BJ (cell line): ENCODE measurements at places on chromosomes 13 and 19. TPM values are rescaled to one million over a fixed set of nuclear protein-coding genes. Genes with fewer than 3 reads are reported as not detected.

DNA sequence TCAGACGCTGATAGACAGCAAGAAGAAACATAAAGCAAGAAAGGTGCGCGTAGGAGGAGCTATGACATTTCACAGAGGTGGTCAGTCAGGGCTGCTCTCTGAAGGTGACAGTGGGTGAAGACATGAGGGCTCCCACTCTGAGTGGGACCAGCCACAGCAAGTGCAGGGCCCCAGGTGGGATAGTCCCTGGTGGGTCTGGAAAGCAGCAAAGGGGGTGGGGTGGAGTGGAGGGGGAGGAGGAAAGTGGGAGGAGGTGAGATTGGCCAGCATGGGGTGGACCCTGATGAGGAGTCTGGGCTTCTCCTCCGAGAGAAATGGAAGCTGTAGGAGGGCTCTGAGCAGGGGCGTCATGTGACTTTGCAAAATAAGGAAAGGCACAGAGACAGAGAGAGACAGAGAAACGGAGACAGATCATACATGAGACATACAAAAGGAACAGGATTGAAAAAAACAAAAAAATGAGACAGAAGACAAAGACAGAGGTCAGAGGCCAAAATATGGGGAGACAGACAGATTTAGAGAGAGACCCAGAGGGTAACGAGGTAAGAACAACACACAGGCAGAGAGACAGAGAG lies 2.7 kb downstream of the MAP4K1 start:
- DNase-seq = no peak

- DNase-seq = no peak
Measured at GRCh38 chr19:49906879-49907564, 10.3 kb upstream of the IL4I1 start.

DNA sequence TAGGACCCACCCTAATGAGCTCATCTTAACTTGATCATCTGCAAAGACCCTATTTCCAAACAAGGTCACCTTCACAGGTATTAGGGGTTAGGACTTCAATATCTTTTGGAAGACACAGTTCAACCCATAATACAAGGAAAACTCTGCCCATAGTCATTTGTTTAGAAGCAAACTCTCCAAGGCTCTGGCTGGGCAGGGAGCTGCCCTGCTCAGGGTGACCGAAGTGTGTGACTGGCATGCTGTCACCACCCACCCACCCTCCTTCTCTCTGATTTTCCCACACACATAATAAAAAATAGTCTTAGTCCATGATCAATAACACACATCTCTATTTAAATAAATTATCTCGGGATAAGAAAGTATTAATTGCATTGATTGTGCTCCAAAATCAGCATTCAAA lies 161.1 kb downstream of the KCTD15 start:
- DNase-seq = no peak

- peak; percentile 72 for DNase-seq
Measured at GRCh38 chr19:54473071-54473891, at the start of gene CDC42EP5. Gene CDC42EP5 (minus strand): TSS chr19:54473296. CDS start chr19:54465547, 7,749 bp downstream.

DNA sequence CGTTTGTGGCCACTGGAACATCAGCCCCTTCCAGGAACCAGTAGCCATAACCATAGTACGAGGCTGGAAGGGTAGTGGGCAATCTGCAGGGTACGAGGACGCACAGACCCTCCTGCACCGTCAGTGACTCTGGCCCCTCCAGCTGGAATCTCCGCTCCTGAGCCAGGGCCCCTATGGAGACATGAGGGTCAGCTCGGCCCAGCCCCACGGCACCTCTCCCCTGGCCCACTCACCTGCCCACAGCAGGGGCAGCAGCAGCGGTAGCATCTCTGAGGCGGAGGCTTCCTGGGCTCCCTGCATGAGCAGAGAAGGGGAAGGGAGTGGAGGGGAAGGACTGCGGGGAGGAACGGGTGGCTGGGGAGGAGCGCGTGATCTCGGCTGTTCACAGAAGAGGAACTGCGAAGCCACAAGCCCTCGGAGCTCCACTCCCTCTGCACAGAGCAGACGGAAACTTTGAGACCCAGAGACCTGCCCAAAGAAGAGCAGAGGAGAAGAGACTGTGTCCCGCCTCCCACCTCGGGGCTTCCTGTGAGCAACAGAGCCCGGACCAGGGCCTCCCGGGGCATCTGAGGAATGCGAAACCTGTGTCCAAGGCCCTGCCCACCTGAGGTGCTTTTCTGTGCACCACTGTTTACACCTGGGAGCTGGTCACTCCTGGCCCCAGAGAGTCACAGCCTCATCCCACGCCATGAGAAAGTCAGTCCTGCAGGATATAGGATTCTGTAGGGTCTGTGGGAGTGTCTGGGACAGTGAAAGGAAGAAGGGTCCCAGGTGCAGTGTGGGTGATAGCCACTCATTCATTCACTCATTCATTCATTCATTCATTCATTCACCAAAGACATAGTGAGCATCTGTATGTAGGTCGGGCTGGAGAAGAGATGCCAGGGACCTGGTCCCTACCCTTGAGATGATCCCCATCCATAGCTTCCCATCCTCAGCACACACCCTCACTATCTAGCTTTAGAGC lies at the start of gene SIGLEC6:
Gene SIGLEC6, minus strand, starts transcription at position 322 of the 967 bp plus-strand sequence. Its CDS starts 22 bp downstream, at position 300.
- DNase-seq = no peak

- DNase-seq = no peak
Measured at GRCh38 chr19:958967-959855, 24.9 kb upstream of the WDR18 start.

GRCh38 chr13:91400063-91400399 lies 1.6 kb downstream of the GPC5 start:
- DNase-seq = no peak

DNA sequence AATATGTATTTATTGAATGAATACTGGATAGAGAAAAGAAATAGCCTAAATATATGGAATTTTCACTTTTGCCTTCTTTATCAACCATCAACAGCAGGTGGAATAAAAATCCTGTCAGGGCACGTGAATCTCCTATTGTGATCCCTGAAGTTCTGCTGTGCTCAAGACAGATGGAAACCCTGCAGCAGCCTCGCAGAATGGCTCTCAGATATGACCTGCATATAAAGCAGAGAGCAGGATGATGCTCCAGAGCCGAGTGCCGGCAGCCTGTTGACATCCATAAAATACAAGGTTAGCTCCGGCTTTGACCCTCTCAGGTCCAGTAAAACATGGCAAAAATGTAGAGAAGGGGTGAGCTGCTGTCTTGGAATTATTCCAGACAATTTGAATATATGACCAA lies 659.3 kb downstream of the DIAPH3 start:
- no peak for DNase-seq

DNA sequence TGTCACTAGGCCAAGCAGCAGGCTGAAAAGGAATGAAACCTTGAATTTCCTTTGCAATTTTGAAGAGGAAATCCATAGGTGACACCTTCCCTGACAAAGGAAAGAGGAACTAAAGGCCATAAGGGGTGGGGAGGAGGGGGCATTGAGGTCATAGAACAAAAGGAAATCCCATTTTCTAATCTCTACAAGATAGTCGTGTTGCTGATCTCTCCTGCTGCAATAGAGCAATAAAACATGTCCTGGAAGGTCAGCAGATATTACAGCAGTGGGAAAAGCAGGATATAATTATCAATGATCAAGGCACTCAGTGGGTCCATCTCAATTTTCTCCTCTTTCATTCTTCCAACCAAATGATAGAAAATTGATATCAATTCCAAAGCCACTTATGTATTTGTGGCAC lies 20.3 kb upstream of the RAP2A start:
- DNase-seq = no peak

DNA sequence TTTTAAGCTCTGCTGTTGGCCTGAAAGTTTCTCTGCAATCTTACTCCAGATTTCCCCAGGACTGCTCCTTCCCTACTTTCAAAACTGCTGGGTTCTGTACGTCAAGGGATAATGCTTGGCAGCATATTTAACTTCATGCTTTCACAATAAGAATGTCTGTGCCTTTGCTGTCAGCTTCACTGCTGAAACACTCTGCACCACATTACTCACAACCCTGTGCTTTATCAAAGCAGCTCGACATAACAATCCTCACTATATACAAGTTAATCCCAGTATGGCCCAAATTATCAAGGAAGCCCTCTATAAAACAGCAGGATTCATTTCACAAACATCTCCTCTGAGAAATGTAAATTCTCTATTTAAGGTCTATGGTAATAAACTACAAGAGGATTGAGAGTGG lies 17.5 kb downstream of the LATS2 start:
- DNase-seq = peak; percentile 36

DNA sequence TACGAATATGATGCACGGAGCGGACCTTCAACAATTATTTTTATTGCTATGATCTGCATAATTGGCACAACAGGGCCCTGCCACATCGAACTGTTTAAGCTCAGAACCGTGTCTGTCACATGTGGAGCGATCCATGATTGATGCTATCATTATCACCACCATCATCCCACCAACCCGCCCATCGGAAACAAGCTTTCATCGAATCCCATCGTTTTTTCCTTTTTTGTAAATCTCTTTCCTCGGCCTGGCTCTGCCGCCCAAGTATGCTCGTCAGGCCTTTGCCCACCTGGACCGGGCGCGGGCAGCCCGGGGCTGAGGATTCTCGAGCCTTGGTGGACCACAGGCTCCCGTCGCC lies 533 bp upstream of the DCAF15 start:
- DNase-seq = no peak

- DNase-seq = no peak
Measured at GRCh38 chr13:79482281-79482970, 1.5 kb downstream of the NDFIP2 start.

DNA sequence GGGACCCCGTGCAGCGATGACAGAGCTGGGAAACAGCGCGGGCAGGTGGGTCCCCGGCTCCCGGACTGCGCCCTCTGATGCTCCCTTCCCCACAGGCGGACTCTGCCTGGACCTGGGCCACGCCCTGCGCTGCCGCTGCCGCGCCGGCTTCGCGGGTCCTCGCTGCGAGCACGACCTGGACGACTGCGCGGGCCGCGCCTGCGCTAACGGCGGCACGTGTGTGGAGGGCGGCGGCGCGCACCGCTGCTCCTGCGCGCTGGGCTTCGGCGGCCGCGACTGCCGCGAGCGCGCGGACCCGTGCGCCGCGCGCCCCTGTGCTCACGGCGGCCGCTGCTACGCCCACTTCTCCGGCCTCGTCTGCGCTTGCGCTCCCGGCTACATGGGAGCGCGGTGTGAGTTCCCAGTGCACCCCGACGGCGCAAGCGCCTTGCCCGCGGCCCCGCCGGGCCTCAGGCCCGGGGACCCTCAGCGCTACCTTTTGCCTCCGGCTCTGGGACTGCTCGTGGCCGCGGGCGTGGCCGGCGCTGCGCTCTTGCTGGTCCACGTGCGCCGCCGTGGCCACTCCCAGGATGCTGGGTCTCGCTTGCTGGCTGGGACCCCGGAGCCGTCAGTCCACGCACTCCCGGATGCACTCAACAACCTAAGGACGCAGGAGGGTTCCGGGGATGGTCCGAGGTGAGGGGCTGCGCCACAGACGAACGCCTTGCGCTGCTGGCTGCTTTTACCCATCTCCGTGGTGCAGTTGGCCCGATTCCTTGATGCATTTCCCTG lies 7.8 kb upstream of the SELENOV start:
- no peak for DNase-seq

DNA sequence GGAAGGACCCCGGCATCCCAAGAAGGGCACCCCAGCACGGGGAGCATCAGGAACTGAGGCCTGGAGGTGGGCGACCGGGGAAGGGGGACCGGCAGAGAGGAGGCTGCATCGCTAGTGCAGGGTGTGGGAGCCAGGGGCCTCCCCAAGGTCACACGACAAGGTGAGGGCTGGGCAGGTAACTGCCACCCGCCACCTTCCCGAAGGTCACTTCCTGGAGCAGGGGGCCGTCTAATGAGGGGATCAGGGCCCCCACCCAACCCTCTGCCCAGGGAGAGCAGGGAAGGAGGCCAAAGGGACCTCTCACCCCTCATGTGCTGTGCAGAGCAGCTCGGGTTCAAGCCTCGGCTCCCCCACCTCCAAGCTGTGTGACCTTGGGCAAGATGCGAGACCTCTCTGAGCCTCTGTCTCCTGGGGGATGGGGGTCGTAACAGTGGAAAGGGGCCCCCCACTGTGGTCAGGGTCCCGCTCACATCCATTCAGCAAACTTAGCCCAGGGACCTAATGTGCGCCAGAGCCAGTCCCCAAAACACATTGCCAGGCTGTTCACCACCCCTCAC lies 6.0 kb downstream of the ZBTB7A start:
- DNase-seq = no peak

GRCh38 chr13:104816726-104817125 lies 1718.7 kb downstream of the EFNB2 start:
- DNase-seq = no peak

DNA sequence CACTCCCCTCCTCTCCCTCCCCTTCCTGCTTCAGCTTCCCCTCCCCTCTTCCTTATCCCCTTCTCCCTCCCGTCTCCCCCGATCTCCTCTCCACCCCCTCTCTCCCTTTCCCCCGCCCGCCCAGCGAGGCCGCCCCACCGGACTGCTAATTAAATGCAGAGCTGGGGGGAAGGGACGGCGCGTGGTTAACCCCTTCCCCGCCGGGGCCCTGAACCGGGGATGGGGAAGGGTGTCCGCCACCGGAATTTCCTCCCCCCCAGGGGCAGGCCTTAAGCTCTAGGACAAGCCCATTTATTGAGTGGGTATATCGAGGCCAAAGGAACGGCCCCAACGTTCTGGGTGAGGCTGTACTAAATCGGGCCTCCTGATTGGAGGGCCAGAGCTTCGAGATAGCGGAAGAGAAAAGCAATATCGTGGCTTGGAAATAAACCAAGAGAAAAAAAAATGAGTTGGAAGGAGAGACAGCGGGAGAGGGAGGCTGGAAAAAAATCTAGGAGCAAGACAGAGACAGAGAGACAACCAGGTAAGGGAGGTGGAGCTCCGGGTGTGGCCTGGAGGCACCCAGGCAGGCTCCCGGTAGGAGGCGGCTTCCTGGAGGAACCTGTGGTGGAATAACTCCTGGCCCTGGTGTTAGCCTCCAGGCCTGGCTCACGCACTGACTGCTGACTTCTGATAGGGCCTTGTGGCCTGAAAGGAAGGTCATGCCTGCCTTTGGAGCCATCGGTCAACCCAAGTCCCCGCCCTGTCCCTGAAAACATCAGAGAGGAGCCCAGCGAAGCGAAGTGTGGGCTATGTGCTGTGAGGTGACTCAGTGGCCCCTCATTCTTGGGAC lies 11.6 kb upstream of the JUND start:
- DNase-seq = no peak

GRCh38 chr13:38530492-38530891 lies 156.4 kb upstream of the FREM2 start:
- peak; percentile 4 for DNase-seq

SHANK1 gene
- polyA plus RNA-seq = 1.6 and 1.8 TPM in 2 replicates

KLHL1 gene
- polyA plus RNA-seq = not detected in 2 replicates

SIGLECL1 gene
- not detected in 2 replicates for polyA plus RNA-seq

TNFRSF19 gene
- 11.6 and 14.8 TPM in 2 replicates for polyA plus RNA-seq

FAM32A gene
- polyA plus RNA-seq = 140 and 156 TPM in 2 replicates

PLK5 gene
- polyA plus RNA-seq = not detected in 2 replicates

OR10H3 gene
- not detected in 2 replicates for polyA plus RNA-seq

RPL18 gene
- polyA plus RNA-seq = 1,260 and 1,324 TPM in 2 replicates

ZNF155 gene
- polyA plus RNA-seq = 2.4 and 3.5 TPM in 2 replicates
